ENCODE measurements at places on chromosomes 1 and 21.

DNA sequence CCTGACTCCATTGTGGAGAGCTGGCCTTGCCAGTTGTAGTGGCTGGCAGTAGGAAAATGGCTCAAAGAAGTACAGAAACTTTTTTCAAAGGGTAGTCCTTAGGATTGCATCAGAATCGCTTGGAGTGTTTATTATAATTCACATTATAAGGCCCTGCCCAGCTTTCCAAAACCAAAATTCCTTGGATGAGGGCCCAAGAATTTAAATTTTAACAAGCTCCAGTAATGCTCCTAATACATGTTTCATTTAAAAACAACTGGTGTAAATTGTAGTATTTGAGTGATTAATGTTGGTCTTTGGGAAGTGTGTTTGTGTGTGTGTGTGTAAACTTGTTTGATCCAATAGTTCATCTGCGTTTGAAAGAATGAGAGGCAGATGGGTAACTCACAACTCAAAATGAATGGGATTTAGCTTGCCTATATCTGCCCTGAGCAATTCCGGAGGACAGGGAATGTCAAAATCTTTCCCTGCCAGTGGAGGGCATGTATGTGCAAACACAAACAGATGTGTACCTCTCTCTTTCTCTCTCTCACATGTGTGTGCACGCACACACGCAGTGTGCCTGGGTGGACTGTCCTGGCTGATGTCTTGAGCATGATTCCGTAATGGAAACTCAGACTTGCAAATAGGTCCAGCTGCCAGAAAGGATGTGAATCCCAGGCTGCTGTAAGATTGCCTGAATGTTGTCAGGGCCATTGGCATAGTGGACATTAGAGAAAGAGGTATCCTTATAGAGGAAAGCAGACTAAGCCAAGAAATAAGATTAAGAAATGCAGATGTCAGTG lies 293.1 kb downstream of the LMX1A start:
- no peak for DNase-seq

DNA sequence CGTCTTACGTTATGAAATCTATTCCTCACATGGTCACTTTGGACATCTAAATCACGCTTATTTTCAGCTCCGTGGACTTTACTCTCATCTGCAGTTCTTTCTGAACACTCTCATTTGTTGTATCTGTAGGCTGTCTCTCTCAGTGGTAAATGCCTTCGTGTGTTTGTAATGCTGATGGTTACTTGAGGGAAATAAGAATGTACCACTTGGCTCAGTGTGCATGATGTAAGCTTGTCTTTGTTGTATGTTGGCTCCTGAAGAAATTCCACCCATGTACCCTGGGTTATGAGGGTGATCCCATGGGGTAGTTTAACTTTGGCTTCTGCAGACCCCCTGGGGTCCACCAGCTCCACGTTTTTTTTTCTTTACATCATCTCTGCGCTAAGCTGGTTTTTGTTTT lies 378.4 kb downstream of the SETD4 start:
- no peak for DNase-seq

- DNase-seq: no peak
Measured at GRCh38 chr21:45354970-45355369, 50.0 kb upstream of the COL18A1 start.

- DNase-seq: no peak
Measured at GRCh38 chr21:15071009-15071408, 6.2 kb upstream of the NRIP1 start.

GRCh38 chr1:5725406-5725805 lies 266.8 kb downstream of the NPHP4 start:
- no peak for DNase-seq

DNA sequence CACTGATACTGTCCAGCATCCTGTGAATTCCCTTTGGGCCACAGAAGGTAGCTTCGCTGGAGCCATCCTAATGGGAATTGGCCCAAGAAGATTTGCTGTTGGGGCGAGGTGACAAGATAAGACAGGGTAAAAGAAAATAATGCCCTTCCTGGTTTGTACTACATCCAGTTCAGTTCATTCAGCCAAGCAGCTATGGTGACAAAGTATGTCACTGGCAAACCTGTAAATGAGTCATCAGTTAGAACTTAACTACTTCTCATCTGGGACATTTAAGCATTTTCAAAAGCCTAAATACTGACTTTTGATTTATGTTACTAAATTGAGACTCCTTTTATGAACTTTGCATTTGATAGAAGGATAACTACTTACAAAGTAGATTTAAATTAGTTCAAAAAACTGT lies 54.2 kb downstream of the WDR64 start:
- no peak for DNase-seq

- no peak for DNase-seq
Measured at GRCh38 chr1:164721228-164721496, 162.2 kb downstream of the PBX1 start.

GRCh38 chr1:233603478-233603877 lies 10.4 kb upstream of the KCNK1 start:
- DNase-seq: no peak

GRCh38 chr1:72355899-72356298 lies 73.6 kb upstream of the NEGR1 start:
- no peak for DNase-seq

DNA sequence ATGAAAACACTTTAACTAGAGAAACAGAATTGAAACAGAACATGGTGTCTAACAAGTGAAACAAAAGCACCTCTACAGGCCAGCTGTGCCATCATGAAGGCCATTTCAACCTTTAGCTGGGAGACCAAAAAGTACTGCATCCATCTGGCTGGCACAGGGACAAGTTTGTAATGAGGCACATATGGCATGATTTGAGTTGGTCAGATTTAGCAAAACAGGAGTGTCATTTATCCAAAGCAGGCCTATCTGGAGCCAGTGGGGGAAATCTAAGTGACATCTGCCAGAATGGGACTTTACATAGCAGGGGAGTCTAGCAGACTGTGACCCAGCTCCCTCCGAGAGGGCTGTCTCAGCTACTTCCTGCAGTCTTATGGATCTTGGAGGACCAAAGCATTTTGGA lies 51.9 kb downstream of the DNTTIP2 start:
- DNase-seq: peak; percentile 97

DNA sequence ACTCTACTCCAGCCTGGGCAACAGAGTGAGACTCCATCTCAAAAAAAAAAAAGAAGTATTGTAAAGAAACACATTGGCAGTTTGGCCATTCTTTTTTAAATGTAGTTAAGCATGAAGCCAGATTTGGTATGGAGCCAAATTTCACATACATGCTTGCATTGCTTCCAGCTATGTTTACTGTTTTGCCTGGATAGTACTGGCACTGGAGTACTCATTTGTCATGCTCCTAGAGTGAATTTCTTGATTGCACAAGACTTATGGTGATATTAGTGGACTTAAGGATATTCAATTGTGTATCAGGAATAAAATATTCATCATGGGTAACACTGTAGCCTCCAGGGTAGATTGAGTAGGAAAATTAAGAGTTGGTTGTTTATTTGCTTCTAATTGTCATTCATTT lies 24.5 kb upstream of the SLC9A1 start:
- DNase-seq: no peak

DNA sequence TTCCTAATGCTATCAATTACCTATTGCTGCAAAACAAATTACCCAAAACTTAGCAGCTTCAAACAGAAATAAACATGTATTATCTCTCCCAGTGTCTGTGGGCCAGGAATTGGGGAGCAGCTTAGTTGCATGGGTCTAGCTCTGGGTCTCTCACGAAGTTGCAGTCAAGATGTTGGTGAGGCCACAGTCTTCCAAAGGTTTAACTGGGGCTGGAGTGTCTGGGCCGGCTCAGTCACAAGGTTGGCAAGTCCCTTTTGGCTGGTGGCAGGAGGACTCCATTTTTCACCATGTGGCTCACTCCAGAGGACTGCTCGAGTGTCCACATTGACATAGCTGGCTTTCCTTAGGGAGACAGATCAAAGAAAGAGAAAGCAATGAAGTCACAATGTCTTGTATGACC lies 5.0 kb upstream of the LRP8 start:
- DNase-seq: no peak

All from NCI-H1694 treated with DMSO at 0.1 percent for 48 hours (cell line).